ENCODE measurements at places on chromosomes 5 and 9.

- no peak for DNase-seq
Observed at GRCh38 chr9:9246726-9247125, 1366.1 kb downstream of the PTPRD start.

DNA sequence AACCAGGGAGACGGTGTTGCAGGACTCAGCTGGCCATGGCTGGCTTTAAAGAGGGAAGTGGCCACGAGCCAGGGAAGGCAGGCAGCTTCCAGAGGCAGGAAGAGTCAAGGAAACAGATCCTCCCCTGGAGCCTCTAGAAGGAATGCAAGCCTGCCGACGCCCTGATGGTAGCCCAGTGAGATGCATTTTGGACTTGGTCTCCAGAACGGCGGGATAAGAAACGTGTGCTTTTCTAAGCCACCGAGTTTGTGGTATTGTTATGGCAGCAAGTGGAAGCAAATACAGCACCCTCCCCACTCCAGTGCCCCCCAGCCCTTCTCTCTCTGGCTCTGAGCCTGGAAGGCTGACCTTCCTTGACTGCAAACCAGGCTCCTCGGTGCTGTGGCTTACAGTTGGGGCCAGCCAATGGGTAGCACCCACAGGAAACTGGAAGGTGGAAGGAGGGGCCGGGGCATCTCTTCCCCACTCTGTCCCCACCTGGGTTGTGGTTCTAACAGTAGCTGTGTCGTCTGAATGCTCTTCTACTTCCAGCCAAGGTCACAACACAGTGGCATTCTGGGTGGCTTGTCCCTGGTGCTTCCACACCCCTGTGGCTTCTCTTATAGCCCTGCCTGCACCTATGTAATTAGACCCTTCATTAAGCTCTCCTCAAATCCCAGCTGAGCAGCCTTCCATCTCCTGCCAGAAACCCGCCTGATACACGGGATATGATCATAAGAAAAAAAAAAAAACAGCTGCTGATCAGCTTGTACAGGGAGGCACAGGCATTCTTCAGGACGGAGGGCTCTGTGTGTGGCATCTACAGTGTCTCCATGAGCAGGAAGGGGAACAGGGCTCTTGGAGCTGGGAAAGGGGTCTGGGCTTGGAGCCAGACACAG, 29.9 kb upstream of the UNC5A start:
- DNase-seq, result no peak

DNA sequence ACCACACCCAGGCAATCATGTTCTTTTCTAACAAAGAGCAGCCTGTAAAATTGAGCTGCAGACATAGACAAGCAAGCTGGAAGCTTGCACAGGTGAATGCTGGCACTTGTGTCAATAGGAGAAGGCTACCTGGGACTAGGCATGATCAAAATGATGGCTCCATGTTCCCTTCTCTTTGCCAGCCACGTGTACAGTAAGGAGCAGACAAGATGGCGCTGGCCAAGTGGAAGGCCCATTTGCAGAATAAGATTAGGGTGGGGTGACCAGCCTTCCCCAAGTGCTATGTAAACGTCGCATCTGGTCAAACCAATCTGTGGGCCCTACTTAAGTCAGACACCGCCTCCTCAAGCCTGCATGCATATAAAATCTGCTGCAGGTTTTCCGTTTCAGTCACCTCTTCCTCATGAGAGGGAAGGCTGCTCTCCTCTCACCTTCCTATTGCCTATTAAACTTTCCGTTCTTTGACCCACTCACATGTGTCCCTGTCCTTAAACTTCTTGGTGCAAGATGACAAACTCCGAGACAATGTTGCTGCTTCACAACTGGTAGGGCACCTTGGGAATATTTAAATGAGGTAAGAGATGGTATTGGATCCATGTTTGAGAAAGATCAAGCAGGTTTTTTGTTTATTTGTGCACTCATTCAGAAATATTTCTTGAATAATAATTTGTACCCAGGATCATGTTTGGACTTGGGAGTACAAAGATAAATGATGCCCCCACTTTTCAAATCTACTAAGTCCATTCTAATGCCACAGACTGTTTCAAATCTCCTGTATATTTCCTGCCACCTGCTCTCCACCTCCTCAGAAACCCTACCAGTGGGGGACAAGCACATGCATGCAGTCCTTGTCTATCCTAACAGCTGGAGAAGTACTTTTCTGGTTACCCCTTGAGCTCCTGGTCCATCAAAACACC, 30.7 kb upstream of the TGFBR1 start:
- DNase-seq, result no peak

DNA sequence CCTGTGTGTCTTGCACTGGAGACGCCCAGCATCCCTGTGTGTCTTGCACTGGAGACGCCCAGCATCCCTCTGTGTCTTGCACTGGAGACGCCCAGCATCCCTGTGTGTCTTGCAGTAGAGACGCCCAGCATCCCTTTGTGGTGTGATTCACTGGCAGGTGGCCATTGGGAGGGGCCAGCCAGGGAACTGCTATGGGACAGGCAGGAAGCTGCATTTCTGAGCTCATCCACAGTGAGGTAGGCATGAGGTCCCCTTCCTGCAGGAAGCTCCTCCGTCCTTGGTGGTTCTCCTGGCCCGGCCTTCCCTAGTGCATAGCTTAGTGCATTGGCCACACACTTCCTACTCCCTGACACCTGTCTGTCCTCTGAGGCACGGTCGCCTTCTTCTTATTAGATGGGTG, 43.5 kb downstream of the IRX1 start:
- no peak for DNase-seq

DNA sequence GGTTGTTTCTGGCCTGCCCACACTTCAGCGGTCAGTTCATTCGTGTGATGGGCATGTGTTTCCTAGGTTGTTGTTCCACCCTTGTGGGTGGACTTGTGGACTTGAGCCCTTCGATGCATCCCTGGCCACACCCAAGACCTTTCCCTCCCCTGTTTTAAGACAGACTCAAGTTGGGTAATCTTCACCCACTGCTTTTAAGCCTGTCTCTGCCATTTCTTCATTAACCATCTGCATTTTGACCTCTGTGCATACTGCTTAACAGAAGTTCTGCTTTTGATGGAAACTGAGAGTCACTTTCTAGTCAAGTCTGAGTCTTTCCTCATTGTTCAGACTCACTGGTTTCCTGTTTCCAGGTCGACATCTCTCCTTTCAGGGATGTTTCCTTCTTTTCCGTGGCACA, 233.7 kb downstream of the ARHGEF28 start:
- no peak for DNase-seq

GRCh38 chr5:57703721-57704120, 221.1 kb upstream of the ACTBL2 start:
- DNase-seq, result no peak

DNA sequence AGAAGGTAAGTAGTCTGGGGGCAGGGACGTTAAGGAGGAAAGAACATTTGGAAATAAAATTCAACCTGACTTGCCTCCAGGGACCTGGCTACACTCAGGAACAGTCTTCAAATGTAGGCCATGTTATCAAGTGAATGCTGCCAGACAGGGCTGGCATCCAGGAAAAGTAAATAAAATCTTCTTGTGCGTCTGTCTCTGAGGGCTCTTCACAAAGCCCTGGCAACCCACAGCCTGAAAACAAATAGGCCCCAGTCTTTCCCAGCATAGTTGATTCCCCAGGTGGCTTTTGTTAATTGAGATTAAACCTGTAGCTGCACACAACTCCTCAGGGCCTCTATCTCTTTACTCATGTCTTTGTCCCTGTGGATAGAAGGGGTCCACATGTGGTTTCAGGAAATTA, 55.4 kb downstream of the STK32A start:
- DNase-seq, result no peak

DNA sequence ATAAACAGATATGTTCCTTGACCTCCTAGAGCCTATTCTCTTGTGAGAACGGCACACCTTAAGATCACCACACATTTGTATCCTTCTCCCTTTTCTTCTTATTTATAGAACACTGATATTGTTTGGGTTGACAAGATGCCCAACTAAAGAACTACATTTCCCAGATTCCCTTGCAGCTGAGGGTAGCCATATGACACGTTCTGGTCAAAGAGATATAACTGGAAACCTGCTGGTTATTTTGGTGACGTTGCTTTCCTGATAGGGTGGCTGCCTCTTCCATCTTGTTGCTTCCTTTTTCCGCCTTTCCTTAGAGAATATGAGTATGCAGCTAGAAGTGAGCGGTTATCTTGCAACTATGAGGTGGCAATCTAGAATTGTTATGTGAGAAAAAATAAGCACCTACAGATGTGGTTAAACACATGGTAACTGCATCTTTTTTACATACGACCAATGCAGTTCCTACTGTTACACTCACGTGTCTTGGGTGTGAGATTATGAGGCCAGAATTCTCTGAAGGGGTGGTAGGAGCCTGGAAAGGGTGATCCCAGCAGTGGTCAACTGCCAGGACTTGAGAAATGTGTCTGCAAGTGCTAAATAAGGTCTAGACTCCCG, 72.9 kb downstream of the SEC61B start:
- DNase-seq, result no peak

DNA sequence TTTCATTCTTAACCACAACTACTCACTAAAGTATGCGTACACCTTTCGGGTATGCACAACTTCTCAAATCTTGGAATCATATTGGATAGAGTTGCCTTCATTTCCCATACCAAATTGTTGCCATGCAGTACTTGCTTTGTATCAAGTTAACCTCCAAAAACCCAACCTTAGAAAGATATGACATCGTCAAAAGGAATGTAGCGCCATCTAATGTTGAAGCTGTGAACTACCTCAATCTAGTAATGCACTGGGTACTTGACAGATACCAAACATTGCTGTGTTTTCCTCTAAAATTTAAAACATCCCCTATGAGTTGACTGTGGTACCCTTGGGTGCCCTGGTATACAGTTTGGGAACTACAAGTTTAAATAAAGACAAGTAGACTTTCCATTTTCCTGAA, 318.4 kb downstream of the ARL15 start:
- no peak for DNase-seq

GRCh38 chr5:116479776-116480675, 94.6 kb downstream of the SEMA6A start:
- no peak for DNase-seq

GRCh38 chr9:111069183-111069582, 30.9 kb upstream of the LPAR1 start:
- no peak for DNase-seq

DNA sequence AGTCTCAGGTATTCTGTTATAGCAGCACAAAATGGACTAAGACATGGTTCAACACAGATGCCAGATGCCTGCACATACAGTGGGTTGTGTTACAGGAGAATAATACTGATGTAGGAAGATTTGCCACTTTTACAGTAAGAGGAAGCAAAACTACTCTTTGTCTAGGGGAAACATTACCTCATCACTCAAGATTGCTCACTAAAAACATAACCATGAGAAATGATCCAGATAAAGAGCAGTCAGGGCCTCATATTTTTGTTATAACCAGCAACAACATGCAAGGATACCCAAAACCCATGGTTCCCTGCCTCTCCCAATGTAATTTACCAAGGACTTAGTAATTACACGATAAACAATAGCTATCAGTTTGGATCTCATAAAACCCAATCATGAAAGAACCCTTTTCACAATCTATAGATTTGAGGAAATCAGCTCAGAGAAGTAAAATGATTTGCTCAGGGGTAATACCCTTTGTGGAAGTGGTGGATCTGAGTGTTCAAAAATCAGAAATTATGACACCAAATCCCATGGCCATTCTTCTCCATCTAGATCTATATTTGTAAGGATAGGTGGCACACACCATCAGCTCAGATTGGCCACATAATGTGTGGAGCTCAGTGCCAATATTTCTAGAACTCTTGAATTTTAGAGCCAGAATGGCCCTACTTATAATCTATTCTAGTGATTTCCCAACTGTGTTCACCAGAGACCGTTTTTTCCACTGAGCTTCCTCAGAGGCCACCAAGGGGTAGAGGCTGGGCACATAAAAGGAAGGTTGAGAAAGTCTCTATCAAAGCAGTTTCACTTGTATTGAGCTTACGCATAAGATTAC, 27.8 kb downstream of the DPYSL3 start:
- no peak for DNase-seq

- DNase-seq, result no peak
Observed at GRCh38 chr9:109036744-109037680, 23.7 kb upstream of the CTNNAL1 start.

DNA sequence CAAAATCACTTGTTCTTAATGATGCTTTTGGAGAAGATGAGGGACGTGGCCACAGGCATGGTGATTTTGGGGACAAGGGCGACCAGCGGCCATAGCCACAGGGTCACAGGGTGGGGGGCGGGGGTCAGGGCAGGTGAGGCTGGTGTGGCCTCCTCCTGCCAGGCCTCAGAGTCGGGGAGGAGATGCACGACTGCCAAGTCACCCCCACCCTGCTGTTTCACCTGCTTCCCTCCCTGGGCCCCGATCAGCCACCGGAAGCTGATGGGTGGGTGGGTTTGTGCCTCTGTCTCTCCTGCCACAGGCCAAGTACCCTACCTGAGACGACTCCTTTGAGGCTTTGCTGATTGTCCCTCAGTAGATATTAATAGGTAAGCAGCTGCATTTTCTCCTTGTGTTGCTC, 199.3 kb downstream of the PAX5 start:
- DNase-seq, result no peak

GRCh38 chr5:5257353-5257752, 117.2 kb downstream of the ADAMTS16 start:
- DNase-seq, result no peak

- DNase-seq, result no peak
Observed at GRCh38 chr5:60727033-60727679, 27.2 kb upstream of the DEPDC1B start.

GRCh38 chr5:134136221-134136631, 21.7 kb downstream of the TCF7 start:
- no peak for DNase-seq

- no peak for DNase-seq
Observed at GRCh38 chr5:65209341-65209740, 272.4 kb downstream of the ADAMTS6 start.

- no peak for DNase-seq
Observed at GRCh38 chr5:169299191-169299662, 1.7 kb downstream of the SLIT3 start.

- DNase-seq, result no peak
Observed at GRCh38 chr5:172820046-172820767, 13.8 kb upstream of the ERGIC1 start.

- DNase-seq, result no peak
Observed at GRCh38 chr5:94285984-94286383, 332.4 kb downstream of the KIAA0825 start.

GRCh38 chr5:1166370-1166769, 35.0 kb upstream of the SLC6A19 start:
- DNase-seq, result no peak

DNA sequence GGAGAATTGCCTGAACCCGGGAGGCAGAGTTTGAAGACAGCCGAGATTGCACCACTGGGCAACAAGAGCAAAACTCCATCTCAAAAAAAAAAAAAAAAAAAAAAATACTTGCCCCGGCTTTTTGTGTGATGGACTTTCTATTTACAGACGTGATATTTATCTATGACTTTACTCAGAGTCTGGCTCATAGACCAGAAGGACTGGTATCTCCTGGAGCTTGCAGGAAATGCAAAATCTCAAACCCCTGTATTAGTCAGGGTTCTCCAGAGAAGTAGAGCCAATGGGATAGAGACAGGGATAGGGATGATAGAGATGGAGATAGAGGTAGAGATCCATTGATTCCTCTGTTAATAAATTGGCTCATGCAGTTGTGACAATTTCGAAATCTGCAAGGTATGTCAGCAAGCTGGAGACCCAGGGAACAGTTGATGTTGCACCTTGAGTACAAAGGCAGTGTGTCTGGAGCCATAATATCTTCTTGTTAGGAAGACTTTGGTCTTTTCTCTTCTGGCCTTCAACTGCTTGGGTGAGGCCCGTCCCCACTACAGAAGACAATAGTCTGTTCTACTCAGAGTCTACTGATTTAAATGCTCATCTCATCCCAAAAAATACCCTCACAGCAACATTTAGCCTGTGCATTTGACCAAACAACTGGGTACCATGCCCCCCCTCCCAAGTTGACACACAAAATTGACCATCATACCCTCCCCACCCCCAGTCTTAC, 195.4 kb upstream of the MSX2 start:
- DNase-seq, result no peak

- DNase-seq, result no peak
Observed at GRCh38 chr5:176579323-176579722, 30.2 kb downstream of the CDHR2 start.
